ENCODE measurements at places on chromosomes 11 and 22.

GRCh38 chr11:14232652-14233051 lies 126.3 kb downstream of the RRAS2 start:
- no peak for DNase-seq

DNA sequence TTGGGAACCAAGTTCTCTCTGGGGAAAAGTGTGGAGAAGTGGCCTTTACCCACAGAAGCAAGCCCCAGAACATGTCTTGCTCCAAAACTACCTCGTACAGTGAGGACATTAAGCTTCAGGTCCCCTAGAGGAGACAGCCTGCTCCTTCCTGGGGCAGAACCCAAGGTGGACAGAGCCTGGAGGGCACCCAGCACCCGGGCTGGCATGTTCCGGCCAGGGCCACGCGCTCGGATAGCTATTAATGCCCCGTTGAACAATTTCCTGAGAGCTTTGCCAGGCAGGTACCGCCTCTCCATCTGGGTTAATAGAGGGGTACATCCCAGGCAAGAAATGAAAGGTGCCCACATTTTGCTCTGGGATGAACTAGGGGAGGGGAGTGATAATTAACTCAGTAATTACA lies 169.0 kb upstream of the GRK3 start:
- no peak for DNase-seq

- DNase-seq, result no peak
Observed at GRCh38 chr11:110955776-110956175, 243.5 kb upstream of the ARHGAP20 start.

- DNase-seq, result no peak
Observed at GRCh38 chr11:27085111-27085510, 44.5 kb downstream of the BBOX1 start.

- DNase-seq, result no peak
Observed at GRCh38 chr11:20854215-20854955, 185.0 kb downstream of the NELL1 start.

DNA sequence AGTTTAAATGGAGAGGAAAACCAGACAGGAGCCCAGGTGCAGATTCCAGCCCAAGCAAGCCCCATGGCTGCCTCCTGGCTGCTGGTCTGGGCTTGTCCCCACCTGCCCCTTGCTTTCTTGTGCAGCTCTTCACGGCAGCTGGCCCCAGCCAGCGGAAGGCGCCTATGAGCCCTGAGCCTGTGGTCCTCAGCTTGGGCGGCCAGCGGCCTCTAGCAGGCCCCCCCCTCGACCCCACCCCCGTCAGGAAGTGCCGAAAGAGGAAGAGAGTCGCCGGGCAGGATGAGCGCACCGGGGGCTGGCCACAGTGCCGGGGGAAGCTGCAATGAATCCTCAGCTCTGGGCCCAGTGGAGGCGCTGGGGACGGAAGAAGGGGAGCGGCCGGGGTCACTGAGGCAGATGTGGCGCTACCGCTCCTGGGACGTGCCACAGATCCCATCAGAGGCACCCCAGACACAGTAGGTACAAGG lies 2.1 kb upstream of the DGKZ start:
- DNase-seq, result no peak

DNA sequence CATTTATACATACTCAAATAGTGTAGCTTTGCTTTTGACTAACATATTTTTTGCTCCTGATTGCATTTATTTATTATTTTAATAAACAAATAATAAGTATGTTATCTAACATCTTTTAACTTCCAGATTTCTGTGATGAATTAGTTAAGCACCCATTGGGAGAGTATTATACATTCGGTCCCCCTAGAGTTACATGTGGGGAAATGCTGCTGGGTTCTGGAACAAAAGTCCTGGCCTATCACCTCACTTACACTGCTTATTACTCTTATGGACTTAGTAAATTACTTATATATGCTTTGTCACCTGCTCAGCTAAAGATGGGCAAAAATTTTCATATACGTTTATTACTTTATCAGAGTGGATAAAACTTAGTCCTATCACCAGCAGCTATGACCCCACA lies 1163.0 kb downstream of the FAM181B start:
- no peak for DNase-seq
